ENCODE measurements at places on chromosomes 3 and 15.

DNA sequence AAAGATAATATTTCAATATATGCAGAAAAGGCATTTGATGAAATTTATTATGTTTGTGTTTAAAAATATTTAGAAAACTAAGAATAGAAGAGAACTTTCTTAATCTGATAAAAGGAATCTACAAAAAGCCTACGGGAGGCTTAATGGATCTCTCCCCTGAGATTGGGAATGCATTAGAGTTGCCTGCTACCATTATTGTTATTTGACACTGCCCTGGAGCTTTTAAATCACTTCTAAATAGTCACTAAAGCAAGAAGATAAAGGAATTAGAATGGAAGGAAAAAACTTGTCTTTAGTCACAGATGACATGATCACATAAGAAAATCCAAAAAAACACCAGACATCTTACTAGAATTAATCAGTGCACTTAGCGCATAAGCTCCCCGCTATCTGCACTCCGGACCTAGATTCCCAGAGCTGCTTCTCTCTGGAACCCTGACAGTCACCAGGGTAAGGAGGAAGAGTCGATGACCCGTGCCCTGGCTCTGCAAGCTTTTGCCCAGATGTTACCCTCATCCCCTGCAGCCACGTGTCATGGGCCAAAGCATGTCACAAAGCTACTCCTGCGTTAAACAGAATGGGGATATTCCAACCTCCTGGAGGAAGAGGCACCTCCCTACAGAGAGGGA is 97.1 kb downstream of the MINAR1 start:
- no peak for DNase-seq

DNA sequence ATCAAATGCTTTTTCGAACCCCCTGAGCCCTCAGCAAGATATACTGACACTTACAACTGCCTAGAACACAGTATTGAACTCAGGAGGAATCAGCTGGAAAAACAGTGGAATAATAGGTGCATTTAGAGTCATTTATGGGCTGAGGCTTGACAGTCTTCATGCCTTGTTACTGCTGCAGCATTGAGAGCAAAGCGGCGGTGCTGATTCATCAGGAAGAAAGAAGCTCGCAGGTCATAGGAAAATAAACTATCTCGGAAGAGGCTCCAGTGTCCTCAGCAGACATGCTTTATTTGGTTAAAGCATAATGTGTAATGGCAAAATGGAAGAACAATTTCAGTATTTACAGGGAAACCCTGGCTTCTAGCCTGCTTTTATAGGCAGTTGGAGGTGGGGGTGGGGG is 30.1 kb upstream of the NEO1 start:
- DNase-seq = no peak

GRCh38 chr3:141471160-141471559 is 15.7 kb upstream of the RASA2 start:
- DNase-seq = no peak

DNA sequence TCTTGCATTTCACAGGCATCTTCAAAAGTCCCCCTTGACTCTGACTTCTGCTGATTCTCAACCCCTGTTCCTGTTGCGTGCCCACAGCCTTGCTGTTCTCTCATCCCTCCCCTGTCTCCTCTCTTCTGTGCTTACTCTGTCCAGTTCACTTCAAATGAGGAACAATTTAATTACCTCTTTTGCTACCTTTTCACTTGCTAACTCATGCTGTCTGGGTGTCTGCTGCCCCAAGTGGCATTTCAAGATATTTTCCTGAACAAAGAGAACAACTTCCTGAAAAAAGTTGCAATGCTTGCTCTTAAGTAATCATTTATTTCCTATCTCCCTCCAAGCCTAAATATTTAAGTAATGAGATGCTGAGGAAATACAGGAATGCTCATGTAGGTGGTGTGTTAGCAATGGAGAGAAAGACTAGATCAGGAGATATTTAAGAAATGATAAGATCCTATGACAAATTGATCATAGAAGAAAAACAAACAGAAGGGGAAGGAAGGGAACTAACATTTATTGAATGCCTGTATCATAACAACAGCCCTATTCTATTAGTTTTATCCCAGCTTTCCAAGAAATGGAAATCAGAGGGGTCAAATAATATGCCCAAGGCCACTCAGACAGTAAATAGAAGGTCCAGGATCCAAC is 42.2 kb downstream of the SV2B start:
- no peak for DNase-seq

GRCh38 chr3:152997526-152997925 is 162.6 kb downstream of the P2RY1 start:
- no peak for DNase-seq

GRCh38 chr3:56069766-56070165 is 398.5 kb downstream of the ERC2 start:
- no peak for DNase-seq

DNA sequence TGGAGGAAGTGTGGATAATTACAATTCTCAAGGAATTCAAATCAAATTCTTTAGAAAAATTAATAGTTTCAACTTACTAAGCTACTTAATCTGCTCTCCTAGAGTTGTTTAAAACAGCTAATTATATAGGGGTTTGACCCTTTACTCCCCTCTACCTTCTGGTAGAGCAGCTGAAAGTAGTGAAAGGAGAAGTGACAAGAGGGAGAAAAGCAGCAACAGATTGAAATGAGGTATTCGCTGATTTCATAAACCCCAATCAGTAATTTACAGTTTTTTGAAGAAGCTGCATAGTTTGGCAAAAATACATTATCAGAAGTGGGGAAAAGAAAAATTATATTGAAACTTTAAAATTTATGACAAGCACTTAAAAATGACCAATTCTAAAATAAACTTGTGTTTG is 52.8 kb downstream of the ZMAT3 start:
- no peak for DNase-seq

DNA sequence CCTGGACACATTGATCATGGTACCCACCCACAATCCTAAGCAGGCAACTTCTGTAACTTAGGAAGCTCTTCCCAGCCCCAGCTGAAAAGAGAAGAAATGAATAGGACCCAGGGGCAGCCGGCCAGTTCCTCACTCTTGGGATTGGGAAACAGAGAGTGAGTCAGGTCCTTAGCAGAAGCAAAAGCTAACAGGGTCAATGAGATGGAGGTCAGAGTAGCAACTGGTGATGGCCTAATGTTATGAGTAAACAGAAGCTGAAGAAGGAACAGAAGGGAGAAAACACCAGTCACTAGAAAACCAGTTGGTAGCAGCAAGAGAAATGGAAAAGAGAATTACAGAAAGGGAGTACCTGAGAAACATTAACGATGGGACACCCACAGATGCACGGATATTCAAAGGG is 20.0 kb downstream of the RIOX2 start:
- no peak for DNase-seq

DNA sequence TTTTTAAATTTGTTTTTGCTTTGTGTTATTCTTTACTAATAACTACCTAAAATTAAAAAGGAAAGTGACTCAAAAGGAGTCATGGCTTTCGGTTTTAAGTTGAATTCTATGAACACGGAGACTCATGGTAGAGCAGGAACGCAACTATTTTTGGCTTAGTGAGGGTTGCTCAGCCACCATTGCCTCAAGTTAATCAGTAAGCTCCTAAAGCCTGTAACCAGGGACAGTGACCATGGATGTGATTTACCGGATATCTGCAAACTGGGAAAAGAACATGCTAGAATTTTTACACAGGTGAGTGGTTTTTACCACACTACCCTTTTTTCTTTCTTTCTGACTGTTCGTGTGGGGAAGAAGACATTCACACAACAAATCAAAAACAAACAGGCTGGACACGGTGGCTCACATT is 11.8 kb downstream of the SLC12A8 start:
- no peak for DNase-seq

DNA sequence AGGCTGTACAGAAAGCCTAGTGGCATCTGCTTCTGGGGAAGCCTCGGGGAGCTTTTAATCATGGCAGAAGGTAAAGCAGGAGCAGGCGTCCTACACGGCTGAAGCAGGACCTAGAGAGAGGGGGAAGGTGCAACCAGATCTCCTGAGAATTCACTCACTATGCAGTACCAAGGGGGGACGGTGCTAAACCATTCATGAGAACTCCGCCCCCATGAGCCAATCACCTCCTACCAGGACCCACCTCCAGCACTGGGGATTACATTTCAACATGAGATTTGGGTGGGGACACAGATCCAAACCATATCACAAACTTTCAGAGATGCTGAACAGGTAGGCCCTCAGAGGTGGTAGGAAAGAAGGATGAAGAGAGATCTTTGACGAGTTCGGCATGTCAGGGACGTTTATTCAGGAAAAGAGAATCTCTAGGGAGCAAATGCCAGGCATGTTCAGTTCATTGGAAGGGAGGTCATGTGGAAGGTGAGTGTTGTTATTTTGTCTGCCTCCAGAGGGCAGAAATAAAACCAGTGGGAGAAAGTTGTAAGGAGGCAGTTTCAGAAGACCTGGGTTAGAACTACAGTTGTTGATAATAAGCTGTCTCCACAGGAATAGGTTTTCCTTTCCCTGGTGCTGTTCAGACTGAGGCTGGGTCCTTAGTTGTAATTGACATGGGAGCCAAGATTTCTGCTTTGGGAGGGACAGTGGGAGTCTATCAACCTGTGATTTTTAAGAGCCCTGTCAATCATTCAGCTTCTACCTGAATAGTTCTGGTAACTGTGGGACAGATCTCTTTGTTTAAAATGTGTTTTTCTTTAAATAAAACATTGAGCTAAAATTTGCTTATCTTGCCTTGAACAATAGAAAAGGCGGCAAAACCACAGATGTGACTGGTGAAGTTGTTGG is 4.3 kb upstream of the FNDC3B start:
- DNase-seq = no peak

GRCh38 chr15:48407646-48408045 is 76.4 kb downstream of the DUT start:
- no peak for DNase-seq

DNA sequence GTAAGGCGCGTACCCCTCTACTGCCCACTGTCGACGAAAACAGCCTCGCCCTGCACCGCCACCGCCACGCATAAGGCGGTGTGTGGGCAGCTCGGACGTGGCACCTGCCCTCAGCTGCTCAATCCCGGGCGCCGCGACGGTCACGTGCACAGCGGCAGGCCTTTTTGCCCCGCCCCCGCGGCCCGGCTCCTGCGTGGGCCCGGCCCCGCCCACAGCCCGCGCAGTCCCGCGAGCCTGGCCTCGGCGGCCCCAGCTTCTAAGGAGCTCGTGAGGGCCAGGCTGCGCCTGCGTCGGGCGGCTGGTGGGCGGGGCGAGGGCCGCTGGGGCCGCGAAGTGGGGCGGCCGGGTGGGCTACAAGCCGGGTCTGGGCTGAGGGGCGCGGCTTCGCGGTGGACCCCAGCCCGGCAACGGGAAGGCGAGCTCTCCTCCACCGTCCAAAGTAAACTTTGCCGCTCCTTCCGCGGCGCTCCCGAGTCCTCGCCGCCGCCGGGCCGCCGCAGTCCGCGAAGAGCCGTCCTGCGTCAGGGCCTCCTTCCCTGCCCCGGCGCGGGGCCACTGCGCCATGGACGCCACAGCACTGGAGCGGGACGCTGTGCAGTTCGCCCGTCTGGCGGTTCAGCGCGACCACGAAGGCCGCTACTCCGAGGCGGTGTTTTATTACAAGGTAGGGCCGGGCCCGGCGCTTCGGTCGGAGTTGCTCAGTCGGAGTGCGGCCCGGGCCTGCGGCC is at the start of gene CAPN7:
TSS of gene CAPN7 (plus strand) at position 313 of the 728 bp plus-strand sequence. CDS start at position 563, 250 bp downstream.
- peak; percentile 96 for DNase-seq

GRCh38 chr15:99074446-99074845 is 30.4 kb upstream of the SYNM start:
- DNase-seq = no peak

DNA sequence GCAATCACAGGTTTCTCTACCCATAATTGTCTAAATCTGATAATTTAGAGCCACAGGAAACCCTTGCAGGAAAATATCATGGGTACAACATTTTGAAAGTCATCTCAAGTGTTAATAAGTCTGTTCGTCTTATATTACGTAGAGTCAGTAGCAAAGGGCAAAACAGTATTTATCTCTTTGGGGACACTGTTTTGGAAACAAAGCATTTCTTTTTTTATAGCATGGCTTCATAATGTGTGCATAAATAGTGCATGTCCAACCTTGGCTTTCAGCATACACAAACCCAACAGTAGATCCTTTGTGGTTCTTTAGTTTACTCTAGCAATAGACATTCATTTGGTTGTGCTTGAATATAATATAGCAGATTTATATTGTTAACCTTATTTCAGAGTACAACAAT is 24.0 kb downstream of the ST3GAL6 start:
- DNase-seq = no peak

DNA sequence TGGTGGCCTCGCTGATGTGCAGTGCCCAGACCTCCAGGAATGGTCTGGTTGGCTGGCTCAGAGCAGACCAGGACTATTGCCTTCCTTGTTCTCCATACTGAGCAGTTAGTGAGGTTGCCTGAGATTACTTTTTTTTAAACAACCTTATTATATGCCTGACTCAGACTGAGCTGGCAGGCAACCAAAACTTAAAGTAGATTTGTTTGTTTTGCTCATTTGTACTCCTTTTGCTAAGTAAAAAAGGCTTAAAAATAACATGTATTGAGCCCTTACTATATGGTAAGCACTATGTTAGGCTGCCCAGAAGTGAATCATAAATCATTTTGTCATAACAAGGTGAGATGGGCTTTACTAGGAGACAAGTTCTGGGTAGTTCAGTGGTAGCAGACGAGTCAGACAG is 92.4 kb downstream of the GHSR start:
- no peak for DNase-seq

- DNase-seq = no peak
These were observed 15.2 kb upstream of the PIK3R4 start for GRCh38 chr3:130761730-130762311.

- no peak for DNase-seq
These were observed 62.4 kb upstream of the GOLGA6B start for GRCh38 chr15:72592097-72592496.

GRCh38 chr15:48888191-48888590 is 10.3 kb downstream of the EID1 start:
- no peak for DNase-seq

- no peak for DNase-seq
These were observed 175.9 kb downstream of the ATP10A start for GRCh38 chr15:25687276-25687675.

DNA sequence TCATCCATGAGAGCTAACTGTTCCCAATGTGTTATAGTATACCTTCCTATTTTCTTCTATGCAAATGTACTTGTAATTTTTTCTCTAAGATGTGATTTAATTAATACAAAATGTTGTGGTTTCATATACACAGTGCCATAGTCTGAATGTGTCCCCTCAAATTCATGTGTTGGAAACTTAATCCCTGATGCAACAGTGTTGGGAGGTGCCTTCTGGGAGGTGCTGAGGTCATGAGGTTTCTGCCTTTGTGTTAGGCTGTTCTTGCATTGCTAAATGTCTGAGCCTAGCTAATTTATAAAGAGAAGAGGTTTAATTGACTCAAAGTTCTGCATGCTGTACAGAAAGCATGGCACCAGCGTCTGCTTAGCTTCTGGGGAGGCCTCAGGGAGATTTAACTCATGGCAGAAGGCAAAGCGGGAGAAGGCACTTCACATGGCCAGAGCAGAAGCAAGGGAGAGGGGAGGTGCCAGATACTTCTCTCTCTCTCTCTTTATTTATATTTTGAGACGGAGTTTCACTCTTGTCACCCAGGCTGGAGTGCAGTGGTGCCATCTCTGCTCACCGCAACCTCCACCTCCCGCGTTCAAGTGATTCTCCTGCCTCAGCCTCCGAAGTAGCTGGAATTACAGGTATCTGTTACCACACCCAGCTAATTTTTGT is 34.7 kb upstream of the BNIP2 start:
- no peak for DNase-seq

All from testis (tissue), 5 donors.